Activated CD8-positive, alpha-beta memory T cell treated with anti-CD3 and anti-CD28 coated beads for 1 hour (primary cell): ENCODE measurements at places on chromosomes 5 and 9.

DNA sequence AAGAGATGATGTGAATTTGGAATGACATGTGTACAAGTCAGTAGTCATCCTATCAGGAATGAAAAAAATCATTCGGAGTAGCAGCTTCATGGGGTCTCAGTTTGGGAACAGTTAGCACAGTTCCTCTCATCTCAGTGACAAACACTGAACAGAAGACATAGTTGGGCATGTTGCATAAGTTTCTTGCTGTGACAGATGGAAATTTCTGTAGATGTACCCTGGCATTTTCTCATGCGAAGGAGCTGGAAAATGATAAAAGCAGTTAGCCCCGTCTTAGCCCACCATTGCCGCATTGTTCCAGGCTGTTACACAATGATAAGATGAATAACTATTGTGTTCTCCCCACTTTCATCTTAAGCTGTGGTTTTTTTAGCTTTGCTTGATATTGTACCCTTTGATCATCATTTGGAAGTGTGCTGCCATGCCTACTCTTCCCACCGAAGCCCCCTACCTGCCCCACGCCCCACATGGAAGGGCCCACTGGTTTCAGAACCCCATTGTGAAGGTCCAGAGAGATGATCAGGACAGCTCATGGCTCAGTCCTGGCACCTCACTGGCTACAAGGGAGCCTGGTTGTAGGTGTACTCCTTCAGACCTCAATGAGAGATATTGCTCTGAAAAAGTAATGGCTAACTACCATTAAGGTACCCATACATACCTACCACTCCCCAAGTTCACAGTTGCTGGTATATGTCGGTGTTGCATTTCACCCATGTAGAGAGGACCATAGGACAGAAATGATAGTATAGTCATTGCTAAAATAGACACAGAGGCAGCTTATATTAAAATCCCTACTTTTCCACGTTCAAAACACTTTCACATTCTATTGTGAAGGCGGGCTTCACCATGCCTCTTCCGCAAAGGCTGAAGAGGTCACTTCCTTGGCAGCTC lies 38.8 kb downstream of the SFXN1 start:
- no peak for DNase-seq

- DNase-seq, result no peak
Measured at GRCh38 chr5:61471352-61471751, 139.3 kb downstream of the ZSWIM6 start.

GRCh38 chr5:103454770-103455169 lies 107.8 kb downstream of the NUDT12 start:
- DNase-seq, result no peak

GRCh38 chr9:83155733-83156132 lies 92.8 kb upstream of the RASEF start:
- no peak for DNase-seq

DNA sequence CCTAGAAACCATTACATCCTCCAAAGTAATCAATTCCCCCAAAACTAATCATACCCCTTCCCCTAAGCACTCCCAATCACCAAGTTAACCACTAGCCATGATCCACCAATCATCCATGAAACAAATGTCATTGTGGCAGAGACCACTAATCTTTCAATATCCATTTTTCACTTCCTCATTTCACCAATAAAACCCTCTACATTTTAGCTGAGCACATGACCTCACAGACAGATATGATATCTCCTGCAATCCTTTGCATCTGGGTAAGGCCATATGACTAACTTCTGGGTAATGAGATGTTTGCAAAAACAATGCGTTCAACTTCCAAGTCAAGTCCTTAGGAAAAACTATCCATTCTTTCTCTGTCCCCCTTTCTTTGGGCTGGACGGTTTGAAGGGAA lies 20.7 kb downstream of the OR2S2 start:
- no peak for DNase-seq
